ENCODE measurements at places on chromosomes 7 and 10.

DNA sequence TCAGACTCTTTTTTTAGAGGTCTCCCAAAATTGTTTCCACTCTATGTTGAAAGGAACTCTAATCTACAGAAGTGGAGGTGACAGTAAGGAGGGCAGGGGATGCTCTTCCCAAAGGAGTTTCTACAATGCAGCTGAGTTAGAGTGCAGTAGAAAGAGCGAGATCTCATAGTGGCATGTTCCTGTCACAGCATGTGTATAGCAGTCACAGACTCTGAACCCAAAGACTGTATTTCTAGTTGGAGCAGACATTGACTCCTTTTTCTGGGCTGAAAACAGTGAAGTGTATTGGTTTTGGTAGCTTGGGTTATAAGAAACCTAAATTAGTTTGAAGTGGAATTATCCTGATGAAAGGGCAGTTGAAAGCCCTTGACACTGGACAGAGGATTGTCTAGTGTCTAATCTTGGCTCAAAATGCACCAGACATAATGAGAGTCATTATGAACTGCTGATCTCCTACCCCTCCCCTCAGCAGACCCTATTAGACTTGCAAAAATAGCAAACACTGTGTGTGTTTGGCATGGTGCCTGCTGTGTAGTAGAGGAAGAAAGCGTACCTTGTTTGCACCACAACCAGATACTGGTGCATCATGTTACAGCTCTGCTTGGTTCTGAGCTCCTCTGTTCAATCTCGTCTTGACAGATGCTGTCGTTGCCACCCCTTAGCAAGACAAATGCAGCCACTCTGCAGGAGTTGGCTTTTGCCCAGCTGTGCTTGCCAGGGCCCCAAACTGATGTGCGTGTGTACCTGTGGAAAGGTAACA lies 336.0 kb downstream of the AUTS2 start:
- DNase-seq, result no peak

DNA sequence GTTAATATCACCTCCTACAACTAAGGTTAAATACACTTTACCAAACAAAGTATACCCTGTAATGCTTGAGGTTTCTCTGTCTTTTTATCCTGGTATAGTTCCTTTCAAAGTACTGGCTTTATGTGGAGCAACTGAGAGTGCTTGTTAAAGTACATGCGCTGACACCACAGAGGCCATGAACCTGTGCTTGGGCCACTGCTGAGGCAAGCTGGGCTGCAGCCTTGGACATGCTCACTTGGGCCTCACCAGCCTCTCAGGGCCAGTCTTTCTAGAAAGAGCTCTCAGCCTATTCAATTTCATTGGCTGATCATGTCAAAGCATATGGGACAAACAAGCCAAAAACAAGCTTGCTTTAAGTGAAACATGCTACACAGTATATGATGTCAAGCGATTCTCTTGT lies 126.1 kb upstream of the DNAJB12 start:
- no peak for DNase-seq

- no peak for DNase-seq
These were observed 10.8 kb downstream of the STAMBPL1 start for GRCh38 chr10:88890681-88891381.

DNA sequence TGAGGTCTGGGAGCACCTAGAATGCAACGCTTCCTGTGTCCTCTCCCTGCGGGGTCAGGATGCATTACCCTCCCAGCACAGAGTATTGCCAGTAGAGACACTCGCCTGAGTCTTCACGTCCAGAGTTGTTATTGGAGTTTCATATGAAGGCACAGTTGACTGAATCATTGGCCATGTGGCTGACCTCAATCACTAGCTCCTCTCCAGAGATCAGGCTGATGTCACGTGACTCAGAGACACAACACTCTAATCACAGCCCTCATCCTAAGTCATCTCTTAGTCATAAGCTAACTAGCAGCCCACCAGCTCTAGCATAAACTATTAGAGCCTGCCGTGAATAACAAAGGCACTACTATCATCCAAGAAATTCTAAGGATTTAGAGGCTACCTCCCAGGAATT lies 107.8 kb downstream of the HECW1 start:
- DNase-seq, result no peak

DNA sequence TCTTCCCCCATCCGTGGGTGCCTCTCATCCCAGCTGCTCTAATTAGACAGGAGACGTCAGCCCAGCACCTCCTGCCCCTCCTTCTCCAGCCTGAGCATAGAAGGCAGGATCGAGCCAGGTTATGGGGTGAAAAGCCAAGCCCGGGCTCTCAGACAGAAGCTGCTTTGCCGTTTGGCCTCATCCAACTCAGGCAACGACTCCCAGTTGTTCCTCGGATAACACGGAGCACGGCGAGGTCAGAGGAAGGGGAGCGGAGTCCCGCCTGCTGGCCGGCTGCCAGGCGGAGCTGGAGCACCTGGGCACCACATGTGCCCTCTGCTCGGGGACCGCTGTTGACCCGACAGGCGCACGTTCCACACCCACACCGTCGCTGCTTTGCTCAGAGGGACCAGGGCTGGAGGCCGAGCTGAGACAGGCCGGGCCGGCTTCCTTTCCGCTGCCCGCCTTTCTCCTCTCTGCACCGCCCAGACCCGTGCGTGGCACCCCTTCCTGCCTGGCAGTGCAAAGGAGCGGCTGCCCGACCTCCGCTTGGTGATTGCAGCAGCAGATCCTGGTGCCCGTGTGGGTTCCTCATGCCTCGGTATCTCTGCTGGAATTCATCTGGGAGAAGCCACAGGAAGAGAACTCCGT lies 21.6 kb upstream of the UNCX start:
- no peak for DNase-seq

- no peak for DNase-seq
These were observed 179.9 kb downstream of the PTPRN2 start for GRCh38 chr7:158407581-158408317.

DNA sequence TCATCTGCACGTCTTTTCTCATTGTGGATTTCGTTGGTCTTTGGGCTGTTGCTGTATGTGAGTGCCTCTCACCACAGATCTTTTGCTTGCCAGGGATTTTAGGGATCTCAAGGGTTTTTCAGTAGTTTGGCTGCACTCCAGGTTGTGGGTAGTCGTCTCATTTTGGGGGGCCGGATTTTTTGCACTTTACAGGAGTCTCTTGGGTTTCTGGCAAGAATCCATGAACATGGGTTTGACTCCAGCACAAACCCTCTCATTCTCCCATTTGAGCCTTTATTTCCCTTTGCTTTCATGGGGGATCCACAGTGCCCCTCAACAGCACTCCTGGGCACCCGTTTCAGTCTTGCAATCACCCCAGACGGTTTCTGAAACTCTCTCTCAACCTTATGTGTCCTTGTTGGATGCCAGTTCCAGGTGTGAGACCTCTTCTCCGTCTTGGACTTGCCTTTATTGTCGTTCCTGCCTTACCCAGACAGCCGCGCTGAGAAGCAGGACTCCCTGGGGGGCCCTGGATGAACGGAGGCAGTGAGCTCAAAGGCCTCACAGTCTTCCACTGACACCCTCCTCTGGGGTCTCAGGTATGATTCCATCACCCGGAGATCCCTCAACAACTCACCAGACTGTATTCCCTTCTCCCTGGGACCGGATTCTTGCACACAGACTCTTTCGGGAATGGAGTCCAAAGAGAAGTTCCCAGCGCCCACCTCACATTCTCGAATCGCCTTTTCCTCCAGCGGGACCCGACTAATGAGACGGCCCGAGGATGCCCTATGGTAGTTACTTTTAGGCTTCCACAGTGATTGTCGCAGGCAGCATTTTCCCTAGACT lies 18.8 kb upstream of the ZNF273 start:
- DNase-seq, result no peak

DNA sequence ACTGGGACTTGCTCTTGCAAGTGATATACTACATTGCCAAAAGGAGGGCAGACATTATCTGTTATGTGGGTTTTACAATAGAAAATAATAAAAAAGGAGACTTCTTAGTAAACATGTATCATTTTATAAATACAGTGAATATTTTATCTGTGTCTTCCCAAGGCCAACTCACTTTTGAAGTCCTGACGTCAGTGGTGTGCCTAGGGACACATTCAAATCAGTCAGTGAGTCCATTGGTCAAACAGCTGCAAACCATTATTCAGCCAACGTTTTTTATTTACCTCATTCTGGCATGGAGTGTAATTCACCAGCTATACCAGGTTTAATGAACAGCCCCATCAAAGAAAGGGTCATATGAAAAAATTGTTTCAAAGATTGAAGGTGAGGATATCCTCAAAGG lies 263.7 kb downstream of the IPMK start:
- no peak for DNase-seq

DNA sequence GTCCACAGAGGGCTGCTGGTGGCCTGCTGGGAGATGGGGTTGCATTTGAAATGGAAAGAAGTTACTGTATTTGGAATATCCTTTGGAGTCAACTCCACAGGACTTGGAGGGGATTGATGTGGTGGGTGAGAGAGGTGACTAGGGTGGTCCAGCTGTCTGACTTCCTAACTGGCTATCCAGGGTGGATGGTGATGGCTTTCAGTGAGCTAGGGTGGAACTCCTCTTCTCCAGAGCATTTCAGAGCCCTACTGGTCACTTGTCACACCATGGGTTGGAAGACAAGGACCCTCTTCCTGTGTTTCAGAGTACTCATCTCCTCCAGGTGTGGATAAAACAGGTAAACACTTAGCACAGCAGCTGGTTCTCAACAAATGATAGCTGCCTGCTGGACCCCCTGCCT lies 3.3 kb upstream of the ADAMTS14 start:
- no peak for DNase-seq

DNA sequence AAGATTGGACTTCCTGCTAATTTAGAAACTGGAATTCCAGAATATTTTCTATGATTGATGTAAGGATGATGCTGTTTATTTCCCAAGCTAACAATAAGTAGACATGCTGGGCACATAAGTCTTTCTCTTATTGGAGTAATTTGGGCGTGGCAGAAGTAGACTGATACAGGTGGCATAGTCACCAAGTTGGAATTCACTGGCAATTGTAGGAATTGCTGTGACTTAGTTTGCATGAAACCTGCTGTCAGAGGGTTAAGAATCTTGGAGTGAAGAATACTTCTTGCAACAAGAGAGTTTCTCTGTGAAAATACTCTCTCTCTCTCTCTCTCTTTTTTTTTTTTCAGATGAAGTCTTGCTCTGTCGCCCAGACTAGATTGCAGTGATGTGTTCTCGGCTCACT lies 569.7 kb downstream of the REEP3 start:
- no peak for DNase-seq

DNA sequence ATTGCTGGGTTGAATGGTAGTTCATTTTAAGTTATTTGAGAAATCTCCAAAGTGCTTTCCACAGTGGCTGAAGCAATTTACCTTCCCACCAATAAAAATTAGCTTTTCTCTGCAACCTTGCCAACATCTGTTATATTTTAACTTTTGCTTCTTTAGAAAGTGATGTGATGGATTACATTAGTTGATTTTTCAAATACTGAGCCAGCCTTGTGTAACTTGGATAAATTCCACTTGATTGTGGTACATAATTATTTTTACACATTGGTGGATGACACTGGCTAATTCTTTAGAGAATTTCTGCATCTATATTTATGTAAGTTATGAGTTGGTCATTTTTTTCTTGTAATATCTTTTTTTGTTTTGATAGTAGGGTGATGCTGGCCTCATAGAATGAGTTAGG lies 634.1 kb downstream of the GALNT17 start:
- DNase-seq, result no peak

GRCh38 chr10:30029164-30029871 lies 30.1 kb downstream of the JCAD start:
- no peak for DNase-seq

DNA sequence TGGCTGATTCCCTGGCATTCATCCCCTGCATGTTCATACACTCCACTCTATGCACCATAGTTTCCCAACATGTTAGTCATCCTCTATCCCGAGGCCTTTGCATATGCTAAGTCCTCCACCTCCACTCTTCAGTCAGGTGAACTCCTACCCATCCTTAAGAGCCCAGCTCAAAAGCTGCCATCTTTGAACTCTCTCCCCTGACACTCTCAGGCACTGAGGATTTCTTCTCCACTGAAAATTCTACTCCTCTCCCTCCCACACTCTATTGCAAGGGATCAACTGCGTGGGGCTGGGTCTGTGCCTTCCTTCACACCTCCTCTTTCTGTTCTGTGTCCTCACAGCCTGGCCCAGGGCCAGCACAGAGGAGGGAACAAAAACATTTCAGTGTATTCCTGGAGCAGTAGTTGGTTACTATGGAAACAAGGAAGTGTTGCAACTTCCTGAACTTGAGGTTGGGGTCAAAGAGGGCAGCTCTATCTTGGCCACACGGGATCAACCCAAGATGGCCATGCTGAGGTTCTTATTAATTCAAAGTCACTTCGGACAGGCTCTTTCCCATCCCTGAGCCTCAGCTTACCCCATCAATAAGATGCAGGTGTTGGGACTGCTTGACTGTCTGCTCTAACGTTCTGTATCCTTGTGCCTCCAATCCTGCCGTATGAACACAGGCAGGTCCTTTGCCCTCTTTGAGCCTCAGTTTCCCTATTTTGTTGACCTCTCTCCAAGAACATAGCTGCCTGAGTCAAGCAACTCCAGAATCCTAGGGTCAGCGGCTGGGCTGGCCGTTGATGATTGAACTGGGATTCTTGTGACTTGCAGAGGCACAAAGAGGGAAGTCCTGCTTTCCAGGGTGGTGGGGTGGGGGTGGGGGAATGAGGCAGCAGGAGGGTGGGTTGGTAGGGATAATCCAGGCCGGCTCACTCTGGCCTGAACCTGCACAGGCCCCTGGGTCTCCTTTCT lies 15.5 kb downstream of the ZMIZ1 start:
- DNase-seq, result no peak

DNA sequence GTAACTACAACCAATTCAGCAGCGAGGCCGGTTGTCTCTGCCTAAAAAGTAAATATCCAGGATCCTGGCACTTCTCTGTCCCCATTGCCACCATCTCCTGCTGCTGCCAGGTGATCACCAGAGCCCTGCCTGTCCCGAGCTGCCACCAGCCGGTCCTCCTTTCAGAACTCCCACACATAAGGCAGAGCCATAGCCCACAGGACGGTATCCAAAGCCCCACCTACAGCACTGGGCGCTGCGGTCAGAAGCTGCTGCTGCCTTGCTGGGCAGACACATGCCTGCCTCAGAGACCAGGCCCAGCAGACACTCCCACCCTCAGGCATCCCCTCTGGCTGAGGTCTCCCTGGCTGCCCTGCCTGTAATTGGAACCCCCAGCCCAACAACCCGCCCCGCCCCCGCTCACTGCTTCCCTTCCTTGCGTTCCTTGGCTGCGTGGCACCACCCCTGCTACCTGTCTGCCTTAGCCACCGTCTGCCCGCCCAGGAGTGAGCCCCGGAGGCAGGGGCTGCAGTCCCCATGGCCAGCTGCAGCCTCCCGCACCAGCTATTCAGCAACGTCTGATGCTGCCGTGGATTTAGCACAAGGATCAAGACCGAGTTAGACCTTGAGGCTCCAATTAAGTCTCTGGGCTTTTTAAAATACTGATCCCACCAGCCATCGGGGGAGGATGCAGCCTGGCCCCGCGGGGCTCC lies 100.7 kb downstream of the CYTH3 start:
- no peak for DNase-seq

DNA sequence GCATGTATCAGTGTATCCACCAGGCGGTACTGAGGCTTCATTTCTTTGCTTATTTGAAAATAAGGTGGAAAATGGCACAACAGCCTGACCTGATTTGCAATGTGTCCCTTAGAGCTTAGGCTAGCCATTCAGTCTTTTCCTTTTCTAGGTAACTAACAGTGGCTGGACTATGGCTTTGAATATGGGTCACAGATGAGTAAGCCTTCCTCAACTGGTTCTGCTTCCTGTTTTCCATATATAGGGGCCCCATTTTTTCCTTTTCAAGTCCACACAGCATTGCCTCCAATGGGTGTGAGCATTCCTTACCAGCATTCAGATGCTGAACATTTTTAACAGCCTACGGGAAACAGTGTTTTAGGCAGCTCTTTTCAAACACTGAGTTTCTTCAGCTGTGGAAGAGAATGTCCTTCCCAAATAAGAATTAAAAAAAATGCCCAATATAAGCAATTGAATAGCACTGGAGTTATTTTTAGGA lies 3.9 kb upstream of the ITGB1 start:
- DNase-seq, result no peak
